Activated CD4-positive, alpha-beta T cell treated with anti-CD3 and anti-CD28 coated beads for 24 hours (primary cell): ENCODE measurements at places on chromosomes 16 and 17.
A peak's percentile ranks its signal among the peaks of the same experiment; 100 is the strongest.

GRCh38 chr17:17129466-17129865 lies 76.7 kb downstream of the PLD6 start:
- DNase-seq = no peak

DNA sequence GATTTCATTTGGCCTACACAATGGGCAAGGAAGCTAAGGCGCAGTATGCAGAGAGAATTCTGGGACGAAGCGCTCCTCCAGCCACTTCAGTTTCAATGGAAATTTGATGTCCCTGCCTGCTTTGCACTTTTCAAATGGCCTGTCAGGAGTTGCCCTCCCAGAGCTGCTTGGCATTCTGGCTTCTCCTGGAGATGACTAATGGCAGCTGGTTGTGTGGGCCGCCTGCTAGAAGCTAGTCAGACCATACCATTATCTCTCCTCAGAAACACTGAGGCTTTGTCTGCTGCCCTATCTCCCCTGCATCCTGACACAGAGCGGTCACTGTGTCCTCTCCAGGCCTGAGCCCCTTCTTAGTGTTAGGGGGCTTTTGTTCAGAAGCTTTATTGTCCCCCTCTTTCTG lies 180.1 kb downstream of the SPECC1 start:
- no peak for DNase-seq

DNA sequence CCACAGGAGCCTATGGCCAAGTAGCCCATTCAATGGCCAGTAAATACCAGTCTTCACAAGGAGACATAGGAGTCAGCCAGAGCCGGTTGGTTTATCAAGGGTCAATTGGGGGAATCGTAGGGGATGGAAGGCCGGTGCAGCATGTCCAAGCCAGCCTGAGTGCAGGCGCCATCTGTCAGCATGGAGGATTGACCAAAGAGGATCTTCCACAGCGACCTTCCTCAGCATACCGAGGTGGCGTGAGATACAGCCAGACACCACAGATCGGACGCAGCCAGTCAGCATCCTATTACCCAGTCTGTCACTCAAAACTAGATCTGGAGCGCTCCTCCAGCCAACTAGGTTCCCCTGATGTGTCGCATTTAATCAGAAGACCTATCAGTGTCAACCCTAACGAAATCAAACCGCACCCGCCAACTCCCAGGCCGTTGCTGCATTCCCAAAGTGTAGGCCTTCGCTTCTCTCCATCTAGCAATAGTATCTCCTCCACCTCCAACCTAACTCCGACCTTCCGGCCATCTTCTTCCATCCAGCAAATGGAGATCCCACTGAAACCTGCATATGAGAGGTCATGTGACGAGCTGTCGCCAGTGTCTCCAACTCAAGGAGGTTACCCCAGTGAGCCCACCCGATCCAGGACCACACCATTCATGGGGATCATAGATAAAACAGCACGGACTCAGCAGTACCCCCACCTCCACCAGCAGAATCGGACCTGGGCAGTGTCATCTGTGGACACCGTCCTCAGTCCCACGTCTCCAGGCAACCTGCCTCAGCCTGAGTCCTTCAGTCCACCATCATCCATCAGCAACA lies 25.0 kb downstream of the CYB561 start:
- DNase-seq = no peak

DNA sequence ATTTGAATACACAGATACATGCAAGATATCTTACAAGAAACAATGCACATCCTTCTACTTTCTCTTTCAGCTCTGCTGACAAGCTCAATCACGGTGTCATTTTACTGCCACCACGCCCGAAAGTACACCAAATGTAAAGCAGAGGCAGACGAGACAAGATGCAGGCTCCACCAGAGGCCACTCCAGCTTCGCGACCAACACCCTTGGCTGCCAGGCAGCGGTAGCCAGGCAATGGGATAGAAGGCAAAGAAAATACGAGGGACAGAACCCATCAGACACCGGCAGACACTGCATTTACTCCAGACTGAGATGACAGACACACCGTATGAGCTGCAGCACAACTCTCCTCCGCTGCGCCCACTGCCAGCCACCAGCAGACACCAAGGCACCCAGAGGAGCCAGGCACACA lies 41.0 kb downstream of the USP22 start:
- DNase-seq = no peak

DNA sequence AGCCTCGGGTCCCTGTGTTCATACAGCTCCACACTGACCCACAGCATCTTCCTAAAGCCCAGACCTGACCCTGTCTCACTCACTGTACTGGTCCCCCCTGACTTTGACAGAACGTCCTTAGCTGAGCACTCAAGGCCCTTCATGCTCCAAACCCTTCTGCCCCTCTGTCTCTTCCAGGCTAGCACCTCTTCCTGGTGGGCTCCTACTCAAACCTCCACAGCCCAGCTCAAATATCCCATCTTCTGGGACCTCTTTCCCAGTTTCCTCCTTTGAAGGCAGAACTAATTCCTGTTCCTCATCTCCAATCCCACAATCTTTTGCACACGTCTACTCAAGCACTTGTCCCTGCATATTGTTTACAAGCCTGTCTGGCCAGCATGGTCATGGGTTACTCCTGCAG lies 8.8 kb downstream of the GRIN2C start:
- no peak for DNase-seq

- no peak for DNase-seq
Measured at GRCh38 chr17:65463242-65463641, 98.2 kb downstream of the AXIN2 start.

DNA sequence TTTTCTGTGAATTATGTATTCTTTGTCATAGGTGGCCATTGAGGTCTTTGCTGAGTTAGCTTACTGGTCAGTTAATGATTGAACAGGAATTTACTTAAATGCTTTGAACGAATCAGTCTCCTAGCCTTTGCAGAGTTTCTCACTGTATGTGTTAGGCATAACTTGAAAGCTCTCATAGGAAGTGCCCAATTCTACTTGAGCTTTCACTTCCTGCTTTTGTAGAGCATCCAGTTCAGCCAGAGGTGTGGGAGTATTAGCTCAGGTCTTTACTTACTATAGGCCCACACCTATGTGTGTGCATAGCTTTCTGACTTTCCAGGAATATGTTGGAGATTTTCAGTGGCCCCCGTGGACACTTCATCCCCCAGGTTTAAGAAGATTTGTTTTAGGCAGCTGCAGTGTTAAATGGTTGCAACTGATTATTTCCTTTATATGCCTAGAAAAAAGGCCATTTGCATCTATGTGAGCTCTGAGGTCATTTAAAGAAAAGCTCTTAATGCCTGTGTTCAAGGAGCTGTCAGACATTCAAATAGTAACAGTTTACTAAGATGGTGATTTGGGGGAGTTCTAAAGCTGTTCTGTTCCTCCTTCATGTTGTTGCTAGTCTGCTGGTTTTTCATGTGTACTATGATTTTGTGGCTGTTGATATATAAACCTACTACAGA lies 62.3 kb downstream of the PHKB start:
- DNase-seq = no peak

GRCh38 chr16:66578651-66579531 lies at the start of gene CMTM2:
Gene CMTM2, plus strand, starts transcription at chr16:66579463. Its CDS starts 145 bp downstream, at chr16:66579608.
- no peak for DNase-seq

- no peak for DNase-seq
Measured at GRCh38 chr17:2024572-2025219, 438 bp downstream of the RTN4RL1 start.

DNA sequence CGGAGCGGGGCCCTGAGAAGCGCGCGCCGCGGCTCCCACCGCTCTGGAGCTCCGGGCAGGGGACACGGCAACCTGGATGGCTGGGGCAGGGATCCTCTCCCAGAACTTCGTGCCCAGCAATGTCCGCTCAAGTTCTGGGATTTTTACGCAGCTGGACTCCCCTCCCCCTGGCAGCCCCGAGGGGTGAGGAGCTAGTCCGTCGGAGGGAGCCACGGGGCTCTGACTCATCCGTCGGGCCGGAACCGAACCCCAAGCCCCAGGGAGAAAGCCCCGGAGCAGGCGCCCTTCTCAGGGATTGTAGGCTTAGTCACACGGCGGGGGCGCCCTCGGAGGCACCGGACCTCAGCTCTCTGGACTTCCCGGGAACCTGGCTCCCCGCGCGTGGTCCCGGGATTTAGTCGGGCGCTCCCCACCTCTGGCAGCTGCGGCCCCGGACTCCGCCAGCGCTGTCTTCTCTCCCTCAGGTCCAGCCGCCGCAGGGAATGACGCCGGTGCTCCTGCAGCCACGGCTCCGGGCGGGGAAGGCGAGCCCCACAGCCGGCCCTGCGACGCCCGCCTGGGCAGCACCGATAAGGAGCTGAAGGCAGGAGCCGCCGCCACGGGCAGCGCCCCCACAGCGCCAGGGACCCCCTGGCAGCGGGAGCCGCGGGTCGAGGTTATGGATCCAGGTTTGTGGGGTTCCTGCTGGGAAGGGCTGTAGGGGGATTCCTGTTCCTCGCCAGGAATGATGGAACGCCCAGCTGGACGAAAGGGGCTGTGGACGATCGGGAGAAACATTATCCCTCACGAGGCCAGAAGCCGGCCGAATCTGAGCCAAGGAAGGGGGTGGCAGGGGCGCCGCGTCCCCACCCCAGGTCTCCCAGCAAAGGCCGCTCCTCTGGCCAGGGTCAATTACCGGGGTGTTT lies 830 bp downstream of the SPHK1 start:
- DNase-seq = no peak

- DNase-seq = no peak
Measured at GRCh38 chr17:8925808-8926207, 39.7 kb downstream of the PIK3R5 start.

- no peak for DNase-seq
Measured at GRCh38 chr16:20122011-20122410, 48.3 kb upstream of the GPR139 start.

- DNase-seq = no peak
Measured at GRCh38 chr17:6514371-6514770, 42.0 kb downstream of the PITPNM3 start.

DNA sequence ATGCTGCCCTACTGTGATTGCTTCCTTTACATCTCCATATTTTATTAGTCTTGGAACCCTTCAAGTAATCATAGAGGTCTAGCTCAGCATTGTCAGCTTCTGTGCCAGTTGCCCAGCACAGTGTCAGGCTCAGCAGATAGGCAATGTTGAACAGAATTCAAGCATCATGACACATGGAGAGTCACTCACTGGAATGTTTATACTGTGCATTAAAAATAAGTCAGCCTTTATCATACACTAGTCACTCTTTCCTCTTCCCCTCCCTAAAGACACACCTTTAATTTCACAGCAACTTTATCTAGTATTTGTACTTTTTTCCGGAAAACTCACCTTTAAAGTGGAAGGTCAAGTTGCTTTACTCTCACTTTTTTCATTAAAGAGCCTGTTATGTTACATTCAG lies 253.8 kb upstream of the CDH11 start:
- no peak for DNase-seq

GRCh38 chr17:17111401-17112393 lies 69.4 kb downstream of the MPRIP start:
- DNase-seq = no peak

GRCh38 chr16:56193951-56194726 lies 2.9 kb downstream of the GNAO1 start:
- DNase-seq = peak; percentile 62

DNA sequence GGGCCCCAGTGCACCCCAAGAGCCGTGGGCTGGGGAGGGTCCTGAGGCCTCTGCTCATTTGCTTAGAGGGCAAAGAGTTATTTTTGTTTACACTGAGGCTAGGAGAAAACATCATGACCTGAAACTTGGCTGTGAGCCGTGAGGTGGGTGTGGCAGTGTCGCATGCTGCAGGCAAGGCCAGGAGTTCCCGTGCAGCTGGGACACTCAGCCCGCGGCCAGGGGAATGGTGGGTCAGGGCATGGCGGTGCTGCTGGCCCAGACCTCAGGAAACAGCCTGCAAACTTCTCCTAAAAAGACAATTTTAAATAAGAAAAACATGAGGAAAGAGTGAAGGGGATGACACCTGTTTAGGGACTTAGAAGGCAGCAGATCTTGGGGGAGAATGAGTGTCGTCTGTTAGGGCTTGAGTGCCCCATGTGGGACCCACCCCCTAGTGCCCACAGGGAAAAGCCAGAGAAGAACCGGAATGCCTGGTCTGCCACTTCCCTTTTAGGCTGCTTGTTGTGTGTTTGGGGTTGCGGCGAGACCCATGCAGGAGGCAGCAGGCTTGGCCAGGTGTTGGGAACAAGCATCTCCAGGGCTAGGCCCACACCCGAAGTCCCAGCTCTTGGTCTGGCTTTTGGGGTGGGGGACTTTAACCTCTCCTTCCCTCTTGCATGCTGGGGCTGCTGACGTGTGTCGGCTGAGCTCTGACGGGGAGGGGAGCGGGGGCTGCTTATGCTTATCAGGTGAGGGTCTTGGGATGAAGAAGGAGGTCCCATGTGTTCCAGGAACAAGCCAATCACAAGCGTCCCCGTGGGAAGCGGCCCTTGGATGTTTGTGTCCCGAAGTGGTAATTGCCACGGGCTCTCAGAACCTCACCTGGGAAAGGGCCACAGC lies 80.9 kb upstream of the GNG13 start:
- DNase-seq = no peak

- DNase-seq = no peak
Measured at GRCh38 chr17:17106756-17107155, 64.5 kb downstream of the MPRIP start.

DNA sequence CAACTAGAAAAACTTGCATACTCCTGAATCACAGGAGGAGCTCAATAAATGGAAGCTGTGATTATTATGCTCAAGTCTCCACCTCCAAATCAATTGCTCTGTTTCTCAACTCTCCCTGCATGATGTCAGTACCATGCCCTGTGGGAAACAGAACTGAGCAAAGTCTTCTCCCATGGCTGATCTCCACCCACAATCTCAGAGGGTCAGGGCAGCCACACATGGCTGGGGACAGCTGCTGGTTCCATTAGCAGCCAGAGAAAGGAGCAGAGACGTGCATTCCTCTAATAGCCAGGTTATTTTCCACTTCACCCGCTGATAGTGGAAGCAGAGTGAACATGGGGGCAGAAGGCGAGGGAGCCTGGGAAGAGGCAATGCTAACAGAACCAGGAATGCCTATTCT lies 85.5 kb upstream of the TMEM132E start:
- no peak for DNase-seq

DNA sequence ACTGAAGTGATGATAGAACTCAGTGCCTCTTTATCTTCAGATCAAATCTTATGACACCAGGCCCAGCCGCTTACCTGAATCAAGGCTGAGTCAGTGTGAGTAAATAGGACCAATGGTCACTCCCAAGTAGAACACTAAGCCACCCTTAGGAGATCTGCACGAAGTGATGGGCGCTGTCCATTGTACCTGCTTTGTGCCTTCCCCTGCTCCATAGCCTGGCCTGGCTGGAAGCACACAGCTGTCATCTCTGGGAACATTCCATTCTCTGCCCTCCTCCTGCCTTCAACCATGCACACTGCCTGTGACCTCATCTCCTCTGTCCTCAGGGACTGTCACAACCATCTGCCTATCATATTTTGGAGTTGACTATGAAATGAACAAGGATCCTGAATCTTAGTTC lies 279.5 kb upstream of the ASIC2 start:
- DNase-seq = no peak

GRCh38 chr17:14514973-14515372 lies 214.1 kb downstream of the HS3ST3B1 start:
- no peak for DNase-seq

- DNase-seq = no peak
Measured at GRCh38 chr16:75477680-75478473, 13.4 kb upstream of the TMEM170A start.

DNA sequence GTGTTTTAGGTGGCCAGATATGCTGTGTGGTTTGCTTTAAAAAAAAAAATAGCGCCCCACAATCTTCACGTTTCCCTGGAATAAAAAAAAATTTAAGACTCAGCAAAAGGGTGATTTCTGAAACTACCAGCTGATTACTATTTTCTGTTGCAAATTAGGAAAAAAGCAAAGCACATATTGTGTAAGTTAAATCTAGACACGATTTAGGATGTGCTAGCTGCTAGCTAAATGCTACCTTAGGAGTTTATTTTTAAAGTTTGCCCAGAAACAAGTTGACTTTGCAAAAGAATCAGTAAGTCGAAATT lies 944 bp upstream of the MARF1 start:
- DNase-seq = no peak
